ENCODE measurements at places on chromosomes 12 and 14. TPM values are rescaled to one million over a fixed set of nuclear protein-coding genes. Genes with fewer than 3 reads are reported as not detected.

GRCh38 chr12:52605542-52605941 is 4.3 kb upstream of the KRT72 start:
- no peak overlapping the region for H3K27ac ChIP-seq
- DNase-seq: no peak
- H3K4me1 ChIP-seq: no peaks in the 10 kb centered on the region
- H3K27me3 ChIP-seq: peaks cover 19% of the 10 kb centered on the region
- H3K36me3 ChIP-seq: no peaks in the 10 kb centered on the region
- H3K4me3 ChIP-seq: no peak overlapping the region

Gene VPS33A
- 33.4 TPM for total RNA-seq

GRCh38 chr14:84084056-84084630 is 1445.8 kb upstream of the FLRT2 start:
- 0 out of 2 replicates have a peak overlapping the region, but pooled peaks have one; percentile 23 for H3K27ac ChIP-seq
- no peaks in the 10 kb centered on the region for H3K36me3 ChIP-seq
- H3K4me1 ChIP-seq: peaks cover 9% of the 10 kb centered on the region
- H3K27me3 ChIP-seq: no peaks in the 10 kb centered on the region

GRCh38 chr12:111761706-111762105 is 5.0 kb upstream of the ALDH2 start:
- H3K4me3 ChIP-seq: no peak overlapping the region
- peaks cover 12% of the 10 kb centered on the region for H3K4me1 ChIP-seq
- H3K27me3 ChIP-seq: no peaks in the 10 kb centered on the region
- H3K36me3 ChIP-seq: no peaks in the 10 kb centered on the region

- H3K4me3 ChIP-seq: no peak overlapping the region
- H3K36me3 ChIP-seq: no peaks in the 10 kb centered on the region
- no peaks in the 10 kb centered on the region for H3K27me3 ChIP-seq
- H3K27ac ChIP-seq: no peak overlapping the region
- DNase-seq: peak; percentile 49
Observed at GRCh38 chr14:63717702-63718101, 10.2 kb downstream of the SGPP1 start.

DNA sequence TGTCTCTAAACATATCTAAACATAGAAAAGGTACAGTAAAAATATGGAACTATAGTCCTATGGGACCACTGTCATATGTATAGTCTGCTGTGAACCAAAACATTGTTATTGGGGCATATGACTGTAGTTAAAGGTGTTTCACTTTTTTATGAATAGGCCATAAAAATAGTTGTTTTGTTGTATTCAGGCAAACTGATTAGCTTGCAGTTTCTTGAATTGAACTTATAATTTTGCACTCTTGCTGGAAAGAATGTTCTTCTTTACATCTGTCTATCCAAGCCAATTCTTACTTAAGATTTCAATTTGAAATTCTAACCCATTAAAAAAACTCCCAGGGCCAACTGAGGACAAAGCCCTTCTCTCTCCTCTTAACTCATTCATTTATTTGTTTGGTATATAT is 234.1 kb downstream of the NOVA1 start:
- no peak overlapping the region for H3K4me3 ChIP-seq
- no peaks in the 10 kb centered on the region for H3K27me3 ChIP-seq
- no peaks in the 10 kb centered on the region for H3K4me1 ChIP-seq
- no peaks in the 10 kb centered on the region for H3K36me3 ChIP-seq

DNA sequence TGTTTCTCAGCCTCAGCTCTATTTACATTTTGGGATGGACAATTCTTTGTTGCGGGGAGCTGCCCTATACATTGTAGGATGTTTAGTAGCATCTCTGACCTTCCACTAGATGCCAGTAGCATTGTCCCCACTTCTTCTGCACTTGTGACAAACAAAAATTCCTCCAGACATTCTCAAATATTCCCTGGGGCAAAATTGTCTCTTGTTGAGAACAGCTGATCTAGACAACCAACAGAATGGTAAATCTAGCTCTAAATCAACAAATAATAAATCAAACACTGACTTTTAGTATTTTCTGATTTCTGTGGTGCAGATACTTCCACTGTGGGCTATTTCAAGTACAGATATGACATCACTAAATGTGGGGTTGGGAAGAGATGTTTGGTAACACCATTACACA is 60.7 kb downstream of the MSRB3 start:
- H3K27ac ChIP-seq: no peak overlapping the region
- no peaks in the 10 kb centered on the region for H3K27me3 ChIP-seq
- no peak for DNase-seq
- H3K36me3 ChIP-seq: no peaks in the 10 kb centered on the region
- H3K4me3 ChIP-seq: no peak overlapping the region

Gene RNASE12
- total RNA-seq: not detected

- no peaks in the 10 kb centered on the region for H3K36me3 ChIP-seq
- H3K4me3 ChIP-seq: no peak overlapping the region
- no peaks in the 10 kb centered on the region for H3K27me3 ChIP-seq
- H3K4me1 ChIP-seq: peaks cover 3% of the 10 kb centered on the region
Observed at GRCh38 chr14:36757734-36758601, 96.3 kb downstream of the PAX9 start.

Gene SYCP3
- total RNA-seq: 0.07 TPM

- H3K4me3 ChIP-seq: no peak overlapping the region
- H3K27me3 ChIP-seq: no peaks in the 10 kb centered on the region
- DNase-seq: no peak
Observed at GRCh38 chr12:45256721-45257120, 40.8 kb downstream of the ANO6 start.

DNA sequence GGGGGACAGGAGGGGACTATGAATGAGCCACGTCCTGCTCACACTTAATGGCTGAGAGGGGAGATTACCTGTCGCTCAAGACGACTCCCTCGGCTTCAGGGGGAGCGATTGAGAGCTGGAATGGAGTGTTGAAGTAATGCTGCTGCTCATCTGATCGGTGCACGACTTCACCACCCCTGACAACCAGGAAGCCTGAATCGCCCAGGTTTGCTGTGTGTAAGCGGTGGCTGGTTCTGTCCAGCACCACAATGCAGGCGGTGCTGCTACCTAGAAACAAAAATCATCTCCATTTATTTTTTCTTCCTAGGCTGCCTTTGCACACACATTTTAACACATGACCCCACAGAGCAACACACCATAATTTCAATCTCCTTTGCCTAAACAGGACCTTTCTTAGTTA is 37.3 kb downstream of the PPTC7 start:
- H3K27ac ChIP-seq: no peak overlapping the region
- no peaks in the 10 kb centered on the region for H3K27me3 ChIP-seq
- peaks cover 7% of the 10 kb centered on the region for H3K4me1 ChIP-seq
- DNase-seq: no peak
- H3K4me3 ChIP-seq: no peak overlapping the region
- H3K36me3 ChIP-seq: no peaks in the 10 kb centered on the region

Gene SOAT2
- not detected for total RNA-seq

DNA sequence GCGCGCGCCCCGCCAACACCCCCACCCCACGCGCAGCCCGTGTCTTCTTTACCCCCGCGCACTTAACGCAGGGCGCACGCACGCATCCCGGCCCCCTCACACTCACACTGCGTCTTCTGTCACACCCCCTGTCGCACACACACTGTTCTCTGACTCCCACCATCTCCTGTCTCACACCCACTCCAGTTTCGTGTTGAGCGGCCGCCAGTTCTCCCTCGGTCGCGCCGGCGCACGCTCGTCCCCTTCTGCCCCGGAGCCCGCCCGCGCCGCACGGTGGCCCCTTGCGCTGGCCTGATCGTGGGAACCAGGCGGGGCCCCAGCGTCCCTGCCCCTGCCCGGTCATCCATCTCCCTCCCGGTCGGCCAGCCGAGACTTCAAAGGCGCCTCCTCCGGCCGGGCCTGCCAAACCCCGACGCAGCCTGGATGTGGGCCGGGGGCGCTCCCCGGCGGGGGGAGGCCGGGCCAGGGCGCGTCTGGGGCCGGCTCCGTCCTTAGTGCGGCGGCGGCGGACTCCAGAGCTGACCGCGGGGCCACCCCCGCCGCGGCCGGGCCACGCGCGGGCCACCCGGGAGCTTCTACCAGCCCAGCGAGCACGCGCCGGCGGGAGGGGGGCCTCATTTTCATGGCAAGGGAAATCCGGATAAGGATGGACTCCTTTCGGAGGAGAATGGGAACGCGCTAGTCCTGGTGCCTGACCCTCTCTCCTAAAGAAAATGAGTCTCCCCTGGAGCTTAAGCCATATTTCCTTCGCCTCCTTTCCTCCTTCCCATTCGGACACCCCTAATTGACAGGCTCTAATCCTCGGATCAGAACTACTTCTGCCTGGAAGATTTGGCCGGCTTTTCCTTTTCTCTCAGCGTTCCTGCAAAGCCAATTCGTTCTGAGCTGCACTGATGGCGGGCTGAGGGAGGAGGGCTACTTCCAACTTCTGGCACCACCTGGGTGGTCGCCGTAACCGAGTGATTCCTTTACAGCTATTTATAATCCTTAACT is 82.0 kb upstream of the HMGA2 start:
- H3K27me3 ChIP-seq: peaks cover 10% of the 10 kb centered on the region
- H3K36me3 ChIP-seq: no peaks in the 10 kb centered on the region
- DNase-seq: peak; percentile 79
- peaks cover 27% of the 10 kb centered on the region for H3K4me1 ChIP-seq
- H3K4me3 ChIP-seq: peak overlapping the region; percentile 83
- H3K27ac ChIP-seq: no peak overlapping the region

GRCh38 chr12:77777274-77777673 is 53.4 kb upstream of the NAV3 start:
- H3K27me3 ChIP-seq: no peaks in the 10 kb centered on the region
- no peak overlapping the region for H3K4me3 ChIP-seq
- DNase-seq: no peak
- no peak overlapping the region for H3K27ac ChIP-seq
- H3K4me1 ChIP-seq: peaks cover 12% of the 10 kb centered on the region

DNA sequence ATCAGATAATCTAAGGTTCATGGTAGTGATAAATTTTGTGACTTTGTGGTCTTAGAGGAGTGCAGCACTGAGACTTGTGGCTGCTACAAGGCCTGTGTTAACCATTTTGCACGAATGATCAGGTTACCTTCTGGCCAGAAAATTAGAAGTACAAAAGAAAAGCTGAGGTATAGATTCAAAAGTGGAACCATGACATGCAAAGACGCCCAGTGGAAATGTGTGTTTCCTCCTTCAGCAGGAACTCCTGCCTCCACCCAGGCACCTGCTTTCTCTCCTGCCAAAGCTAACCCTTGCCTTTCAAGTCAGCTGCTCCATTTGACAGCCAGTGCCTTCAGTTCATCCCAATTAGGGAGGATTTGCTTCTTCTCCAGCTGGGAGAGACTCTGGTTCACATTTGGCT is 10.1 kb downstream of the PDE6H start:
- no peaks in the 10 kb centered on the region for H3K4me1 ChIP-seq
- H3K36me3 ChIP-seq: no peaks in the 10 kb centered on the region
- no peak overlapping the region for H3K4me3 ChIP-seq
- no peak overlapping the region for H3K27ac ChIP-seq
- H3K27me3 ChIP-seq: no peaks in the 10 kb centered on the region

Gene KIF26A
- total RNA-seq: 82.9 TPM
